ENCODE measurements at places on chromosomes 16 and 17.

DNA sequence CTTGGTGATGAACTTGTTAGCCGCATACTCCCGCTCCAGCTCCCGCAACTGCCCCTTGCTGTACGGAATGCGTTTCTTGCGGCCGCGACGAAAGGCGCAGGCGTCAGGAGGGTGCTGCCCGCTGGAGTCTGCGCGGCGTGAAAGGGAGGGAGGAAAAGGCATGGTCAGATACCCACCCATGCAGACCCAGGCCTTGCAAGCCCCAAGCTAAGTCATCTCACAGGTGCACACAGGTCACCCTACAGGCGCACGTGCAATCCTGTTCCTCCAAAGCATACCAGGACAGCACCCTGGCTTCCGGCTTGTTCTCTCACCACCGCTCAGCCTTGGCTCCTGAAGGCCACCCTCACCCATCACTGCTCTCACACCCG is 1.6 kb downstream of the HOXB13 start:
- no peak for DNase-seq

DNA sequence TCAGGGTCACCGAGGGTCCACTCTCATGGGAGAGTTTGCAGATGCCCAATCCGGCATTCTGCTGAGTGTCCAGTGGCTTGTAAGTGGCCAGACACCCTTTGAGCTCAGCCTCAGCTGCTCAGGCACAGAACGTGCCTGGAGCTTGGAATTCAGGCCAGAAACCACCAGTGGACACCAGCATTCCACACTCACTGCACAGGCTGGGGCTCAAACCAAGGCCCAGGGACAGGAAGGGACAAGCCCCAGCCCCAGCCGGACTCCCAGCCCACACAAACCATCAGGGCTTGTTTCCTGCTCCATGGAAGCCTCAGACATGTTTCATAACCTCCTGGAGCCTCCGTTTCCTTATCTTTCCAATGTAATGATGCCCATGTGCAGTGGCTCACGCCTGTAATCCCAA is 5.0 kb upstream of the NPRL3 start:
- DNase-seq: no peak

- no peak for DNase-seq
These were observed 204.6 kb downstream of the SLC39A11 start for GRCh38 chr17:72887917-72888316.

DNA sequence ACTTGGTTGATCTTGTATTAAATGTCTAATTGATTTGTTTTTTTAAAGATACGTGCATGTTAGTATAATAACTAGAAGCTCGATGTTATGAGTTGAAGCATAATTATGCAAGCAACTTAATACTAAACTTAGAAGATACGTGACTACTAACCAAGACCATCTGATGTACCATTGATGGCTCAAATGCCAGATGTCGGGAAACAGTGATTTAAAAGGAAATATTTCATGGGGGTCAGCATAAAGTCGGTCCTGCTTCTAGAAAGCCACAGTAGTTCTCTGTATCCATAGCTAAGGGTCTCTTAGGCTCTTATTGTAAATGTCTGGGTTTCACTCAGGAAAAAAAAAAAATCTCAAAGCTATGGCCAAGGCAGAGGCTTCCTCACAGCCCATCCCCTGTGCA is 61.2 kb upstream of the RBFOX1 start:
- DNase-seq: no peak

GRCh38 chr16:19384656-19385055 is 33.0 kb upstream of the TMC5 start:
- DNase-seq: no peak

- no peak for DNase-seq
These were observed 20.8 kb downstream of the GOSR2 start for GRCh38 chr17:46943501-46944393.

- no peak for DNase-seq
These were observed 24.3 kb downstream of the CENPV start for GRCh38 chr17:16328997-16329396.

GRCh38 chr16:88705076-88705684 is 1.0 kb downstream of the RNF166 start:
- no peak for DNase-seq

- no peak for DNase-seq
These were observed 23.5 kb downstream of the MPHOSPH6 start for GRCh38 chr16:82146556-82146955.

GRCh38 chr16:49545741-49546448 is 172.3 kb downstream of the C16orf78 start:
- DNase-seq: no peak

DNA sequence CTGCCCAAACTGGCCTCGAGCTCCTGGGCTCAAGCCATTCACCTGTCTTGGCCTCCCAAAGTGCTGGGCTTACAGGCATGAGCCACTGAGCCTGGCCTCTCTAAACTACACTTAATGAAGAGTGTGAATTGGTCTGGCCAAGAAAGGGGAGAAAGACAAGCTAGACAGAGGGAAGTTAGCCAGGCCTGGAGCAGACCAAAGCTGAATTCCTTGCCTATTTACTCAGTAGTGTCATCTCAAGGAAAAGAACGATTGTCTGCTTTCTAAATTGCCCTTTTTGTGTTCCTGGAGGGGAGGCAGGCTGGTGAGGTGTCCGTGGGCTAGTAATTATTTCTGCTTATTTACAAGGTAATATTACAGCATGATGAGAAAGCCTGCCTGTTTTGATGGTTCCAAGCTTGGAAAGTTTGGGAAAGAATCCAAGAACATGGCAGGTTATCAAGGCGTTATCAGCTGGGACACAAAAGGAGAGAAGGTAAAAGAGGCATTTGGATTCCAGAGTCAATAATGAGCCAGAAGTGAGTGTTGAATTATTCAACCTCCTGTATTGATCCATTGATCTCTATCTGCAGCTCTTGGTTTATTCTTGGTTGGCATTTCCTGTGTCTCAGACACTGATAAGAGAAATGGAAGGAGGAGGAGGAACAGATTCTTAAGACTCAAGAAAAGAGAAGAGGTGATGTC is 6.3 kb upstream of the CBFB start:
- DNase-seq: no peak

- DNase-seq: no peak
These were observed 9.7 kb downstream of the RPA1 start for GRCh38 chr17:1839516-1839915.

- DNase-seq: no peak
These were observed 57.0 kb downstream of the RAI1 start for GRCh38 chr17:17737961-17738894.

GRCh38 chr17:77892031-77892430 is 66.5 kb upstream of the TNRC6C start:
- DNase-seq: no peak

- no peak for DNase-seq
These were observed 1151.9 kb upstream of the GOT2 start for GRCh38 chr16:59886021-59886420.

GRCh38 chr17:36534840-36535668 is at the start of the genes MYO19 and PIGW:
Gene MYO19, minus strand, starts transcription at chr17:36534868. Its CDS starts 2,330 bp downstream, at chr17:36532538.
Gene PIGW, plus strand, starts transcription at chr17:36534987. Its CDS starts 2,115 bp downstream, at chr17:36537102.
- DNase-seq: no peak

DNA sequence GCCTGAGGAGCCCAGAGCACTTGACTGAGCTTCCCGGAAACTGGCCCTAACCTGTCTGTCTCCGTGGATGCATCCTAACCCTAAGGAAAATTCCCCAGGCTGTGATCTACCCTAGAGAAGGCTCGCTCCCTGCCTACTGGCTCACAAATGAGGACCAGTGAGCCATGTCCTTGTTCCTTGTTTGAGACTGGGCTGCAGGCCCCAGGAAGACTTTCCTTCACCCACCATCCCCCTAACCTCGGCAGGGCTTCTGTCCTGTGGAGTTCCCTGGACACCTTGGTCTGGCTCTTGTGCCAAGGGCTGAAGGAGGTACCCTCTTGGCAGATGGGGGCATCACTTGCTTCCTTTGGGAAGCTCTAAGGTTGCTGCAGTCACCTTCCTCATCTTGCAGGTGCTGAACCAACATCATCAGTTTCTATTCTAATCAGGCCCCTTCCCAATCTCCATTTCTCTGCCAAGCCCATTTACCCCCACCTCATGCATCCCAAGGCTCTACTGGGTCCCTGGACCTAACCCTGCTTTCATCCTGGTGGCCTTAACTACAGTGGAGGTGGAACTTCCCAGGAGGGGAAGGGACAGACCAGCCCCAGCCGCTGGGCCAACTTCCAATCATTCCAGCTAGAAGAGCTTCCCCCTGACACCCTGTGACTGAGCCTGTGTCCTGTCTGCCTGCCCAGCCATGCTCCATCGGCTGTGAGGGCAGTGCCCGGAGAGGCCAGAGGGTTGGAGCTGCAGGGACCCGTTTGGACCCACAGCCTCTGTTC is 12.4 kb downstream of the RNF40 start:
- no peak for DNase-seq

- DNase-seq: no peak
These were observed 29.5 kb upstream of the CDH1 start for GRCh38 chr16:68707340-68708152.

- DNase-seq: no peak
These were observed 60.8 kb upstream of the CLEC18A start for GRCh38 chr16:69890114-69890891.

GRCh38 chr17:74767111-74767516 is 9.0 kb downstream of the NAT9 start:
- no peak for DNase-seq

DNA sequence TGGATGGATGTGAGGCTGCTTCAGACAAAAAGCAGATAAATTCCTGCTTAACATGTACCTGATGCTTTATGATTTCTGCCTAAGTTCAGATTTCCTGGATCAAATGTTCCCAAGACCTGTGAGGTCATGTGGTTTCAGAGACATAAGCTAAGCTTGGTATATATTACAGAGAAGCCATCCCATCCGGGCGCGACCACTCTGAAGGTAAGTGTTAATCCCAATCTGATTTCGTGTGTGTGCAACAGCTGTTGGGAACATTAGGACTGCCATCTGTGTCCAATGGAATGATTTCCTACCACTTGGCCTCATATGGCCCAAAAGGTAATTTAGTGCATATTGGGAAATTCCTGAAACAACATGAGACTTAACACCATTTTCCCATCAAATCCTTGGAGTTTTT is 199.1 kb downstream of the HS3ST3B1 start:
- no peak for DNase-seq

DNA sequence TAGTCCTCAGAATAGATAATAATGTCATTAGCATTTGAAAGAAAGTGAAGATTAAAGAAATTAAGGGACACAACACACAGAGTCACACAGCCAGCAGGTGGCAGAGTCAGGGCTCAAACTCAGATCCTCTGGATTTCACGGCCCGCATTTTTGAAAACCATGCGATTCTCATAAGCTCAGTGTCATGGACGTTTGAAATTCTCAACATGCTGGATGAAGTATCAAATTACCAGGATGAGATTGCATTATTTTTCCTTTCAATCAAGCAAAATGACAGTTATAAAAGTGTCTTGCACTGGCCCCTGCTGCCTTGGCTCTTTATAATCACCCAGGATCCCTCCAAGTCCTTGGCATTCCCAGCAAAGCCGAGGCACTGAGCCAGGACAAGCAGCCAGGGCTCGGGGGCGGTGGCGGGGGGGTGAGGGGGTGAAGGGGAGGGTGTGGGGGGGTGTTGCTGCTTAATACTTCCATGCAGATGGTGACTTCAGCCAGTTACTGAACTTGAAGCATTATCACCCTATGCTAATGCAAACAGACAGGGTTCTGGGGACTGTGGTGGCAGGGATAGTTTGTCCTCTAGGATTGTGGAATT is 6.6 kb upstream of the BMERB1 start:
- DNase-seq: no peak

- no peak for DNase-seq
These were observed 615 bp downstream of the PHKG2 start for GRCh38 chr16:30748634-30749445.

Measured in cortex of kidney (tissue), 1 donor.